ENCODE measurements at places on chromosomes 1 and 21.

- no peak for DNase-seq
These were observed 44.1 kb downstream of the GON4L start for GRCh38 chr1:155812878-155813277.

GRCh38 chr1:116481934-116482333 lies 88.9 kb downstream of the CD58 start:
- DNase-seq: no peak

GRCh38 chr1:20477348-20478056 lies 8.5 kb downstream of the CAMK2N1 start:
- no peak for DNase-seq

DNA sequence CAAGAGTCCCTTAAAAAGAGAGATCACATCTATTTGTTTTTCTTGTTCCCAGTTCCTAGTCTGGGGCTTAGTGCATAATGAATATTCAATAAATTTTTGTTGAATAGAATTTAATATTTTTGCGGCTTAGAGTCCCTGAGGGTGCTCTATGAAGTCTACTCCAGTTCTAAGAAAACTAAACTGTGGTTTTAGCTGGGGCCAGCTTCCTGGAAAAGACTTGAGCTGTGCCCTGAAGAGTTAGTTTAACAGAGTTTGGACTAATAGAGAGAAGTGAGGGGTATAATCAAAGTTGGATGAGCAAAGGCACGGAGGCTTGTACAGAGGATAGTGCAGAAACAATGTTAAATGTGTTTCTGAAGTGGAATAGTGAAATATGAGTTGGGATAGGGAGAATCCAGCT lies 168.9 kb downstream of the FASLG start:
- DNase-seq: no peak

- no peak for DNase-seq
These were observed 70.7 kb downstream of the LGR6 start for GRCh38 chr1:202264300-202264699.

All from sciatic nerve (tissue), 2 donors.